Lower leg skin (tissue), 4 donors: ENCODE measurements at places on chromosomes 6 and 20. TPM values are rescaled to one million over a fixed set of nuclear protein-coding genes. Genes with fewer than 3 reads are reported as not detected.
A peak's percentile ranks its signal among the peaks of the same experiment; 100 is the strongest.

DNA sequence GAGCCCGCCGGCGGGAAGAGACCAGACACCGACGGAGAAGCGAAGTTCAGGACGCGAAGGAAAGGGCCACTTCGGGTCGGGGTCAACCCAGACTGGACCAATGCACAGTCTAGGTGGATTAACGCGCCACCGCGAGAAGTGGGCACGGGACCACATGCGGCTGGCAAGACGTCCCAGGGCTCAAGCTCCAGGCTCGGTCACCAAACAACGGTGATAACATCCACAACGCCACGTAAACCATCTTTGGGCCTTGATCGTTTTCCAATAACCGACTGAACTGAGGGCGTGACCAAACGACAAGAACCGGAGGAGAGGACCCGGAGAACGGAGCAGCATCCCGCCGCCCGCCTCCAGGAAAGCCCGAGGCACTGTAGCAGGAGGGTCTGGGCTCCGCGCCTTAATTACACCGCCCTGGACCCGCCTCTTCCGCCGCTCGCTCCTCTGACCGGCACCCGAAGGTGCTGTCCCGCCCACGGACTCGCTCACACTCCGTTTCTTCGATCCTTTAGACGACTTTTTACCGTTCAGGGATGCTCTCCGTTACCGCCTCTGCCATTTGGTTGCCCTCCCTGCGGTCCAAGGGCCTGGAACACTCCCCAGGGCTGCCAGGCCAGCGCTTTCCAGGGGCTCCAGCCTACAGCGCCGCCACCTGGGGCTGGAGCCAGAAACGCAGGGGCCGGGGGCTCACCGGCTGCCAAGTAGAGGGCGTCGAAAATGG is 44.1 kb downstream of the DPPA5 start:
- no peak for DNase-seq

GRCh38 chr6:143107440-143107839 is 46.8 kb downstream of the AIG1 start:
- no peak for DNase-seq

GRCh38 chr20:17735206-17735804 is 35.5 kb downstream of the BANF2 start:
- no peak for DNase-seq

GRCh38 chr6:131917763-131918649 is 33.2 kb downstream of the CCN2 start:
- no peak for DNase-seq

DNA sequence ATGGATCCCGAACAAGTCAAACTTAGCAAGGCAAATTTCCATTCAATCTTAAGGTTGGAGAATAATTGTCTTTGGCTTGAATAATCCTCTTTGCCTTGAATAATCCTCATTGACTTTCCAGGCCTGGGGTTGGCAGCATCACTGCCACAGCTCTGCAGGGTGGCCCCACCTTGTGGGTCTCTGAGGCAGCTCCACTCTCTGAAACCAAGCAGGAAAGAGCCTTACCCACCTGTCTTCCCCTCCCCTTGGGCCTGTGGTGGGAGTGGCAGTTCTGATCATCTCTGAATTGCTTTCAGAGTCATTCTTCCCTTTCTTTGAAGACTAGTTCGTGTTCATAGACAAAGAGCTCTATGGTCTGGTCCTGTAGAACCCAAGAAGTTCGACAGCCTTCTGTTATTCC is 47.5 kb downstream of the KCNQ5 start:
- DNase-seq, result no peak

GRCh38 chr6:139303185-139303584 is 11.4 kb upstream of the TXLNB start:
- DNase-seq, result no peak

DNA sequence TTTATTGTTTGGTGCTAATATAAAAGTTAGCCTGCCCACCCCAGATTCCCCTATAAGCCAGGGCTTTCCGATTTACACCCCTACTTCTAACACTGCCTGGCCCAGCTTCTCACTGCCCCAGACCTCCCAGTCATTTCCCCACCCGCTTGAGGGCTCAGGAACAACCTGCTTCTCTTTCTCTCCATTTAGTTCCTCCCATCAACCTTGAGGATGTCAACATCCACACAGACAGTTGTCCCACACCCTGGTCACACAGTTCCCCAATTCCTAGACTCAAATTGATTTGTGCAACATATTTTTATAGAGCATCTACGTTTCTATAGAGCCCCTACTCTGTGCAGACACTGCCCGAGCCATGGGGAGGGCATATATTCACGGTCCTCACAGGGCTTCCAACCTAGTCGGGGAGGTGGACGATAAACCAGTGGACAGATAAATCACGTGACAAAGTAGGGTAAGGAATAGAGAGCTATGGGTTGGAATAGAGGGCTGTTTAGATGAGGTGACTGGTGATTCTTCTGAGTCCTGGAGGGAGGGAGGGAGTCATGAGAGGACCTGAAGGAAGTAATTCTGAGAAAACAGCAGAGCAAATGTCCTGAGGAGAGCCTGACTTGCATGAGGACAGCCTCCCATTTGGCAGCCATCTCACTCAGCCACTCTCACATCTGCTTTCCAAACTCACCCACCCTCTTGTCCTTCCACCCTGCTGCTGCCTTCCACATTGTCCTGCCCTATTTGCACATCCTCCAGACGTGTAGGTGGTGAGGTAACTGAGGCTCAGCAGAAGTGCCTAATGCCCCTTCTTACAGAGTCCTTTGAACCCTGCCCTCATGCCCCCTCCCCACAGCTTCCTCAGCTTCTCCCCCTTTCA is 6.3 kb downstream of the GABRR2 start:
- no peak for DNase-seq

DNA sequence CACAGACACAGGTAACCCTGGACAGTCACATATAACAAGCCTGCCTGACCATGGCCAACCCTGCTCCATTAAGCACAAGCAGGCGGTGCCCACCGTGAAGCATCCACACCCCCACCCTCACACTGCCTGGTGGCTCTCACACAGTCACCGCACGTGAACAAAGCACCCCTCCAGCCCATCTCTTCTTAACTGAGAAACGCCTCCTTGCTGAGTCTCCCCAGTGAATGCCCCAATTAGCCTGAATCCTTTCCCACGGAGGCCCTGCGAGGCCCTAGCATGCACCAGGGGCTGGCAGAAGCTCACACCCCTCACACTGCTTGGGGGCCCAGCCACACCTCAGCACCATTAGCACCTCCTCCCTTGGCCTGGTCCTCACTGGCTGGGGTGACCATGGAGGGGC is 72.3 kb downstream of the GRM4 start:
- DNase-seq, result no peak

GRCh38 chr6:129317931-129318820 is 391.8 kb downstream of the ARHGAP18 start:
- no peak for DNase-seq

- peak; percentile 48 for DNase-seq
These were observed 10.5 kb upstream of the RSPO4 start for GRCh38 chr20:1012359-1013168.

DNA sequence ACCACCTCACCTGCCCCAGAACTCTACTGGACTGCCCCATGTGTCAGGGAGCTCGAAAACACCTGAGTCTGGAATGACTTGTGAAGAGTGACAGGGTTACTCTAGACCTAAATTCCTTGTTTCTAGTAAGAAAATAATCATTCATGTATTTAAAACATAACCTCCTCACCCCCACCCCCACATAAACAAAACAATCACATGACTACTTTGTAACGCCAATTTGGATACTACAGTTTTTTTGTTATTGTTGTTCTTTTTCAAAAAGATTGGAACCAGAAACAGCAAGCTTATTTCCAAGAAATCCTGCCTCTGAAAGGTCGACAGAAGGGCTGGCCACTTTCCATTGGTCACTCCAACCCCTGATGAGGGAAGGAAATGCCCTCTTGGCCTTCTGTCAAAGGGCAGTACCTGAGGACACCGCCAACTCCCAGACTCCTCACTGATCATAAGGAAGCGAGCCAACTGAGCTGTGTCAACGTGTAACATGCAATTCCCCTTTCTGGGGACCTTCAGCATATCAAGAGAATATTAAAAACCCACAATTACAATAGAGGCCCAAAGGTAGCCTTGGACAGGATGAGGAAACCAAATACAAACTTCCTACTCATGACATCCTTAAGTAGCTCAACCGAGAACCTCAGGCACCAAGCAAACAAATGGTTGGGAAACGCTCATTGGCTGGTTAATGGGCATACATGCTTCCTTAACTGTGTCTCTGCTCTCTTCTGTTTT is 2.6 kb downstream of the MCUR1 start:
- no peak for DNase-seq

DNA sequence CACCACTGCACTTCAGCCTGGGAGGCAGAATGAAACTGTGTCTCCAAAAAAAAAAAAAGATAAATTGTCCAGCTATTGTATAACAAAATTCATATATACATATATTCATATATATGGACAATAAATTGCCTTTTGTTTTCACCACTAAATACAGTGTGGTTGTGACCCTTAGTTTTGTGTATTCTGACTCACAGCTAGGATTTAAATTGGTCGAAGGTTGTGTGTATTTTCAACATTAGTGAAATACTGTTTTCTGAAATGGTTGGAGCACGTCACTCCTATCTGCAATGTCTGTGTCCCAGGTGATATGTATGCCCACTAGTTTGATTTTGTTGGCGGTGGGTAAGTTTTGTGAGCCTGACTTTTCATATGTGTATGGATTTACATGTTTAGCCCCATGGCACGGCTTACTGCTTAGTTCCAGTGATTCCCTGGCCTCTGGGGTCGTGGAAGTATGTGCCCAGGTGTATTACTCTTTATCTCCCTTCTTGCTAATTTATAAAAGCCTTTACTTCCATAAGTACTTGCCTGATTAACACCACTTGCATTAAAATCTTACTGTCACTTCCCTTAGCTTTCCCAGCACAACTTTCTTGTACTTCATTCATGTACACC is 33.3 kb downstream of the JARID2 start:
- DNase-seq, result no peak

- DNase-seq, result no peak
These were observed 4.8 kb downstream of the PPP1R10 start for GRCh38 chr6:30612213-30612612.

GRCh38 chr6:9417400-9417799 is 982.1 kb upstream of the SLC35B3 start:
- DNase-seq, result no peak

- DNase-seq, result no peak
These were observed 25.7 kb upstream of the SIRT5 start for GRCh38 chr6:13548500-13549210.

GRCh38 chr6:76683985-76684384 is 611.5 kb upstream of the IMPG1 start:
- no peak for DNase-seq

DNA sequence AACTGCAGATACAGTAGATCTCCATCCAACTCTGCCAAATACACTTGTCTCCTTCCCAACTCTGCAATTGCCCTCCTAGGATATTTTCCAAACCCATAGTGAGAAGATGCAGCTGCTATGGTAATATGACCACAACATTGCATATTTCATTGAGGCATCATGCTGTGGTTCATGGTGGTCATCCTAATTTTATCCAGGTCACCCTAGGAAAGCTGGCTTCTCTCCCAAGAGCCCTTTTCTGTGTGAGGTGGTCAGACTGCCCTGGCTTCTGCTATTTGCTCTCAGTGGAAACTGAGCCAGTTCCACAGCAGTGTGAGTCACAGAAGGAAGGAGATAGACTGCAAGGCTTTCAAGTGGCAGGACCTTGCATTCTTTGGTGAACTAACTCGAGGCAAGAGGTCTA is 5.5 kb downstream of the OGFRL1 start:
- DNase-seq, result no peak

DNA sequence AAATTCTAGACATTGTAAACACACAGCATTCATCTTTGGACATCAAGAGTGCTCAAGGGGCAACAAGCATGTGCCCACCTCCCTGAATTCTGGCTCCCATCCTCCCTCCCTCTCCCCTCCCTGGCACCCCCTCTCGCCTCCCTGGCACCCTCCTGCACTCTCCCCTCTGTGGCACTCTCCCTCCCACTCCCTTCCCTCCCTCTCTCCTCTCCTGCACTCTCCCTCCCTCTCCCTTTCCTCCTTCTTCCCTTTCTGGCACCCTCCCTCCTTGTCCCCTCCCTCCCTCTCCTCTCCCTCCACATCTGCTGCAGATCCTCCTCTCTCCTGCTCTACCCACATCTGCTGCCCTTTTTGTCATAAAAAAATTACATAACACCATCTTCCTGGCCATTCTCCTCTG is 113.0 kb upstream of the SLC22A23 start:
- DNase-seq, result no peak

DNA sequence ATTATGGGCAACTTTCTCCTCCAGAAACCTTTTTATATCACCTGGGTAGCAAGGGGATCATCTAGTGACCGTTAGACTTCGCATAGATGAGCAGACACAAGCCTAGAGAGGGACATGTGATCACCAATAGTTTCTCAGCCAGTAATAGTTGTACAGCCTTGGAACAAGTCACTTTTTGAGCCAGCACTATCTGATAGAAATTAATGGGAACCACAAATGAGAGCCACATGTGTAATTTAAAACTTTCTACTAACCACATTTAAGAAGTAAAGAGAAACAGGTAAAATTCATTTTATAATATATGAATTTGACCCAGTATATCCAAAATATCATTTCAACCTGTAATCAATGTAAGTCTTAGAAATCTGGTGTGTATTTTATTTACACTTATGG is 592 bp upstream of the CTNNBL1 start:
- no peak for DNase-seq

DNA sequence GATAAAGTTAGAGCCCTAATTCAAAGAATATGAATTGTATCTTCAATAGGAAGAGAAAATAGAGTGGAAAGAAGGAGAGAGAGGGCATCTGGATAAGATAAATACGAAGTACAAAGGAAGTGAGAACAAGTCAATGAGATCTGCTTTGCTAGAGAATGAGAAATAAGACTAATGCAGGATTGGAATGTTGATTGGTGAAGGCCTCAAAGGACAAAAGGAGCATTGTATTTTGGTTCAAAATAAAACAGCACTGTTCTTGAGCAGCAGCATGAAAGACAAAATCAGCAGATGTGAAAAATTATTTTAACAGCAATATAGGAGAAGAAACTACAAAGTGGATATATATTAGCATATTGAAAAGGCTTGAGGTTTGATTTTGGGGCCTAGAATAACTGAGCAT is 5.1 kb upstream of the TMEM244 start:
- no peak for DNase-seq

GRCh38 chr20:51043811-51044210 is 20.9 kb upstream of the KCNG1 start:
- no peak for DNase-seq

- DNase-seq, result no peak
These were observed 427.1 kb upstream of the NOX3 start for GRCh38 chr6:155882527-155883333.

Gene UNC93A
- 111 TPM for total RNA-seq

Gene DEFB124
- not detected for total RNA-seq

Gene BHLHE23
- not detected for total RNA-seq

Gene SLC26A8
- total RNA-seq, result not detected

Gene CALHM4
- not detected for total RNA-seq

Gene MACROD2
- total RNA-seq, result 24.0 TPM

Gene SLX4IP
- 3.9 TPM for total RNA-seq

Gene EPB41L2
- 10.0 TPM for total RNA-seq

Gene OPRM1
- not detected for total RNA-seq

Gene RAD21L1
- total RNA-seq, result not detected

Gene TSHZ2
- total RNA-seq, result 10.4 TPM
